Stimulated activated CD4-positive, alpha-beta T cell treated with anti-CD3 and anti-CD28 coated beads, Interleukin-15, amount 100 ng/mL, for 1 hour (primary cell): ENCODE measurements at places on chromosomes 7 and 10.
A peak's percentile ranks its signal among the peaks of the same experiment; 100 is the strongest.

- DNase-seq, result peak; percentile 49
These were observed 4.4 kb upstream of the MYL7 start for GRCh38 chr7:44145479-44145968.

DNA sequence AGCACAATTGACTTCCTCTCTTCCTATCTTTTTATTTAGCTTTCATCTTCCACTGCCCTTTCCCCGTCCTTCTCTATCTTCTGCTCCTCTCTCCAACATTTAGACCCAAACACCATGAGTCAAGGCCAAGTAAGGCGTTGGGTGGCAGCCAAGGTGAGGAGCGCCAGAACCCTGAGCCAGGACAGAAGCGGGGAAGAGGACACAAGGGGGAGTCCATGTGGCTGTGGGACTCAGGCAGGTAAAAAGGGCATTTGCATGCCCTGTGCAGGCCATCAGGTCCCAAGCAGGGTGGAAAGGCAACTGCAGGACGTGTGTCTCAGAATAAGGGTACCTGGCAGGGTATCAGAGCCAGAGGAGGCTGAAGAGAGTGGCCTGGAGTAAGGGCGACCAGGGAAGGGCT is 192.4 kb upstream of the PFKP start:
- no peak for DNase-seq

- DNase-seq, result no peak
These were observed 10.7 kb downstream of the TSPAN14 start for GRCh38 chr10:80464557-80465450.

DNA sequence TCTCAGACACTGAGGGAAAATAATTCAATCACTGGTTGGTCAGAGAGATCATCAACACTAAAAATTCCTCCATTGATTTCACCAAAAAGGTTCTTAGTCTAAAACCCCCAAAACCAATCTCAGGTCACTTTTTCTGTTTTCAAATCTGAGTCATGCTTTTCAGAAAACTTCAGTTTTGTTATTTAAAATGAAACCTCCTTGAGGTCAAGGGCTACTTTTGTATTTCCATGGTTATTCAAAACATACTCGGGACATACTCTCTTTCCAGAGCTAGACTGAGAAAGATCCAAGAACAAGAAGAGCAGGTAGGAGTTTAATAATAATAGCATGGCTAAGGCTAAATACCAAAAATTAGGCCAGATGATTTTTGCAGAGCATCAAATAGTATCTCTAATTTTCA is 152.8 kb downstream of the SDHAF3 start:
- no peak for DNase-seq

- no peak for DNase-seq
These were observed 60.6 kb upstream of the ANTXRL start for GRCh38 chr10:46226232-46226631.

DNA sequence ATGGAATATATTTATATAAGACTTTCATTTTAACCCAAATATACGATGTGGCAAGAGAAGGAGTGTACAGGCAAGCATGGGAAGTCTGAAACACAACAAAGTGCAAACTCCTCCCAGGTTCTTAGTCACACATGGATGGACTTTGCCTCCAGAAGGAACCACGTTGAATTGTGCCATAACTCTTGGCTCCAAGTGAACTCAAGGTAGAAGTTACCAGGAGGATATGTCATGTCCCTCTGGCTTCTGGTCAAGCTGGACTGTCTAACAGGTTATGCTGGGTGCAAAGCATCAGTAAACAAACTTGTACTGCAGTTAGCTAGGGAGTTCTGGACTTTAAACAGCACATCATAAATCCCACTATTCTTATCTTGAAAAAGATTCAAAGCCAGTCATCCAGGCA is 328.3 kb upstream of the TEX47 start:
- DNase-seq, result no peak

DNA sequence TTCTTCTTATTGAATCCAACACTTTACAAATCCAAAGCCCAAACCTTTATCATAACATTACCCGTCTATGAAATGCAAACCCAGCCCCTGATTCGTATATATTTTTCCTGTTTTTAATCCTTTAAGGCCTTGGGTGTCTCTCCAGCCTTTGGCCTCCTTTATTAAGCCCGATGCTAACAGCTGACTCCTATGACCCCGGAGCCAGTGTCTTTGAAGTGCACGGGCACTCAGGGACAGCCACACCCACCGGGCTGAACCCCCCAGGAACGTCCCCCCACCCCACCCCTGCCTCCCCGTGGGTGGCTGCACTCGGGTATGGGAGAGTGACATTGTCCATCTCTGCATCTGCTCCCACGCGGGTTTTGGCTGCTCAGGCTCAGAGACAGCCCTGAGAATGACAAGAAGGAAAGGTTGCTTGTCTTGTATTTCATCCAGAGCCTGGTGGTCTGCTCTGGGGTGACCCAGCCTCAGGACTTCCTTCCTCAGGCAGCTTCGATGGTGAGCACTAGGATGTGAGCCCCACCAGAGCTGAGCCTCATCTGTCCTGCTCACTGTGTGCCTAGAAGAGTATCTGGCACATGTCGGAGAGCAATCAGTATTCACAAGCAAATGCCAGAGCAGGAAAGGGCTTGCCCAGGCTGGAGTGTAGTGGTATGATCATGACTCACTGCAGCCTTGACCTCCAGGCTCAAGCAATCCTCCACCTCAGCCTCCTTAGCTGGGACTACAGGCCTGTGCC is 210.4 kb downstream of the SKIDA1 start:
- DNase-seq, result no peak

DNA sequence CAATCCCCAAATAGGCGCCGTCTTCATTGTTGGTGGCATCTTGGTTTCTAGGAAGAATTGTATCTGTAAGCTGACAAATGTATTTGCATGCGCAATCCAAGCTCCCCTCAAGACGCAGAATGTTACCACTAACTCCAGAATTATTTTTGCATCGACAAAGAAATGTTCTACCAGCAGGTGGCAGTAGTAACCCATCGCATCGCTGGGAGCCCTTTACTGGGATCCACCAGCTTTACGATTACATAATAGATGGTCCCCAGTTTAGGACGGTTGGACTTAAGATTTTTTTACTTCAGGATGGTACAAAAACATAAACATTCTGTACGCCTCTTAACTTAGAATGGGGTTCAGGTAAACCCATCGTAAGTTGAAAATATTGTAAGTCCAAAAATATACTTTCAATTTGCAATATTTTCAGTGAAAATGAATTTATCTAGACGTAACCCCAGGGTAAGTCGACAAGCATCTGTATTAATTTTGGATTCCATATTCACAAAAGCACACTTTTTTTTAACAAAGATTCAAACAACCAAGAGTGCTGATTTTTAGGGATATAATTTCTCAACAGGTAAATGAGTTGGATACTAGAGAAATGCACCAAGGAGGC is 114.0 kb upstream of the COBL start:
- DNase-seq, result no peak

- no peak for DNase-seq
These were observed 57.8 kb downstream of the TCF7L2 start for GRCh38 chr10:113007821-113008220.

DNA sequence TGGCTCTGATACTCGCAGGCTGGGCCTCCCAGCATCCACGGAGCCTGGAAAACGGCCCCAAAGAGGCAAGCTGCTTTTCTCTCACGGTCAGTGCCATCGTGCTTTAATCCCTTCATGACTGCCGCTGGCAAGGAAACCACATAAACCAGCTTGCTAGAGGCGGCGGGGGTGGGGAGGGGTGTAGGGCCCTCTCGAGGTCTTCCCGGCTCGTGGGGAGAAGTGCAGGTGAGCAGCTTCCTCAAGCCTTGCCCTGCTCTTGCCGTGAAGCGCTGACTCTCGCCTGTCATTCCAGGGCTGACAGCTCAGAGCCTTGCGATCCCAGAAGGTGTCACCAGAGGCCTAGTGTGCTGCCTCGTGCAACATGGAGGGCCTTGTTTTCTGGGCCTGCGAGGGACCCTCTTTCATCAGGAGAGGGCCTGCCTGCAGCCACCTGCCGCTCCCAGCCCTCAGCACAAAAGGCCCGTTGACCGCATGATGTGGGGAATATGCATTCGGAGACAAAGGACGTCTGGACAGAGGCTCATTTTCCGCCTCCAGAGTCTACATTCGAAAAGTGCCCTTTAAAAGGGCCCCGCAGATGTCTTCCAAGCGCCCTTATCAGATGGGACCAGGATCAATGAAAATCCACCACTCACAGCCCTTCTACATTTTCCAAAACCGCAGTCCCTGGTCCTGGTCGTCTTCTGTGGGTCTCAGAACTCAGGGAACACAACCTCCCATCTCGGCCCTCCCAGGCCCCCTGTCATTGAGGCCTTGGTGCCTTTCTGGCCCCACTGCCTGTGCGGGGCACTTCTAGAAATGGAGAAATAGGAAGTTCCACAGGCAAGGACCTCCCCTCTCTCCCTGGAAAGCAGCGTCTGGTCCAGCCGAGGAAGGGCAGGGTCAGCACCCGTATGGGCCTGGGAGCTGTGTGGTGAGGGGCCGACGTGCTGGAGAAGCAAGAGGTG is 58.7 kb downstream of the ZRANB1 start:
- DNase-seq, result no peak

DNA sequence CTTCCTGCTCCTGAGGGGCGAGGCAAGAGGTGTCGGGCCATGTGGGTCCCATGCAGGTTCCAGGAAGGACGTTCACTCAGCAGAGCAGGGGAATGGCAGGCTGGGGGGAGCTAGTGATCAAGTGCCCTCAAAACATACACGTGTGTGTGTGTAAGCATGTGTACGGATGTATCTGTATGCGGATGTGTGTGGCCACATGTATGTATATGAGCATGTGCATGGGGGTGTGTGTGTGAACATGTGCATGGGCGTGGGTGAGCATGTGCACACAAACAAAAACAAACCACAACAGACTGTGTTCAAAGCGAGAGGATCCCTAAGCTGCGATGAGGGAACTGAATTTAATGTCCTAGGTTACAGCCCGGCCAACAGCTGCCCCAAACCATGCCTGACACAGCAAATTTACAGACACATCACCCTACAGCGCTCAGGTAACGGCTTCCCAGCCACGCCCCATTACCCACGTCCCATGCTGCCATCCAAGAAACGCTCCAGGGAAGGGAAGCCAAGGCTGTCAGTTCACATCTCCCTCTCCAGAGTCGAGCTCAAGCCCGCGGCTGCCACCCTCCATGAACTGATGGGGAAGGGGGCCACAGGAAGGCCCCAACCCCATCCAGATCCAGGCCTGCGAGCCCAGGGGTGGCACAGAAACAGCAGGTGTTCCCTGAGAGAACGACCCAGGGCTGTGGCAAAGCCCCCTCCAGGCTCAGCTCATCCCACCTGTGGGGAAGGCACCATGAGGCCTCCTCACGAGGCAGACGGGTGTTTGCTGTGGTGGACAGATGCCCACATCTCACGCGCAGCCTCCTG is 56.6 kb downstream of the PTPRN2 start:
- no peak for DNase-seq

GRCh38 chr7:137772316-137772715 is 74.5 kb downstream of the DGKI start:
- no peak for DNase-seq

GRCh38 chr7:13912715-13913278 is 76.7 kb downstream of the ETV1 start:
- DNase-seq, result no peak

DNA sequence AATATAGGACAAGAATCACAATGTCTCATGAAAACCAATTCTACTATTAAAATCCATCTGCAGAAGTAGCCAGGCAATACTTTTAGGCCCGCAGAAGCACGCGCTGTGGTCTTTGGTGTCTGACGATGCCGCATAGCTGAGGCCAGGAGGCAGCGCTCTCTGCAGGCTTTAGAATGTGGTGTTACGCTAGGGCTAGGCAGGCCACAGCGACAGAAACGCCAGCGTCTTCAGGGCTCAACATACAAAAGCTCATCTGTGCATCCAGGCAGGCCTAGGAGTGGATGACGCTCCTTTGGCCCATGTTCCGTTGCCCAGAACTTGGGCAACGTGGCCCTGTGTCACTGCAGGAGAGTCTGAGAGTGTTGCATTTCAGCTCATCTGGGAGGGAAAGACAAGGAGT is 601.1 kb upstream of the FOXK1 start:
- DNase-seq, result no peak

- no peak for DNase-seq
These were observed 174.2 kb upstream of the ZNF32 start for GRCh38 chr10:43822631-43823580.

GRCh38 chr10:482848-483247 is 206.6 kb downstream of the DIP2C start:
- DNase-seq, result no peak

DNA sequence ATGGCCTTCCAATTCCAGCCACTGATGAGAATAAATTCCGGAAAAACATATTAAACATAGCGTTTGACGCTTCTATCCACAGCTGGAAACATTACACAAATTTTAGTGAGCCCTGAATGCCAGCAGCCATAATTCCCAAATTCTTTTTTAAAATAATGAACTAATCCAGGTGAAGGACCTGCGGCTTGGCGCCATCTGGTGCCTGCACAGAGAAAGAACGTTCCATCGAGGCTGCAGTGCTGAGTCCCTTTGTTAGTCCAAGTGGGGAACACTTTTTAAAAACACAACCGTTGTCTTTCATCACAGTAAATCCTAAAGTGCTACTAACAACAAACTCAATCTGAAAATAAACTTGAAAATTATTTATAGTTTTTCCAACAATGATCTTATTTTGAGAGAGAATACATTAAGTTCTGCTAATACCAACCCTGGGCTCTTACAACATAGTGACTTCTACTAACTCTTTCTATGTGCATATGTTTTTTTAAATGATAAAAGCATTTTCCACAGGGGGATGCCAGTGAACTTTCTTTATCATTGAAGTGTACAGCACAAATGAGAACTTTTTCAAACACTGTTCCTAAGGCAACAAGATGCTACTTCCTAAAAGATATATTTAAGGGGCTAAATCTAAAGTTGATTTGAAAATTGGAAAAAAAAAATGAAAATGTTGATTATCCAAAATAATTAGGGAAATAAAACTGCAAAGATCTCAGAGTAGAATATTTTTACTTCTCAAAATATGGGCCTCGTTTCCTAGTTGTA is 166.9 kb upstream of the RNF32 start:
- peak; percentile 4 for DNase-seq

GRCh38 chr10:11742009-11742778 is at the start of gene ECHDC3:
Gene ECHDC3, plus strand, starts transcription at chr10:11742382. Its CDS starts 195 bp downstream, at chr10:11742577.
- DNase-seq, result no peak

DNA sequence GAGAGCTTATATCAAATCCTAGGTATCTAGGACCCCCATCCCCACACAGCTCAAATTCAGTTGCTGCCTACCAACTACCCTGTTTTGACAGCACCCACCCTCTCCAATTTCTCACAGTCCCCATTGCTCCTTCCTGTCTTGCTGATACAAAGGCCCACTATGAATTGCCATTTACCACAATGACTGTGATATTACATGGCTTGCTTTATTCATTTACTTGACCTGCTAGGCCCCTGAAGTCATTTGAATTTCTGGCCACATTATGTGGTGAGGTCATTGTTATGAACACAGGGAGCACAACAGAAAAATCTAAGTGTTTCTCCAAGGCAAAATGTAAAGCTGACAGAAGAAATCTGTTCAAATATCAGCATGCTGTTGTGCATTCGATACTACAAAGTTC is 101.4 kb downstream of the PPP1R17 start:
- DNase-seq, result no peak

GRCh38 chr10:13335881-13336280 is 12.2 kb downstream of the SEPHS1 start:
- no peak for DNase-seq

- DNase-seq, result no peak
These were observed 78.1 kb downstream of the CALN1 start for GRCh38 chr7:72334066-72334465.

GRCh38 chr7:117856196-117856595 is 17.0 kb downstream of the CTTNBP2 start:
- DNase-seq, result no peak

GRCh38 chr10:91708174-91708861 is 75.4 kb upstream of the PPP1R3C start:
- DNase-seq, result no peak

- no peak for DNase-seq
These were observed 58.3 kb downstream of the VCL start for GRCh38 chr10:74056050-74056818.
